Stimulated activated CD8-positive, alpha-beta memory T cell treated with anti-CD3 and anti-CD28 coated beads, Interleukin-7, amount 100 ng/mL, for 4 hours (primary cell): ENCODE measurements at places on chromosomes 4 and X.

GRCh38 chr4:86129546-86129945 is 230.3 kb downstream of the MAPK10 start:
- DNase-seq: no peak

- DNase-seq: no peak
Measured at GRCh38 chr4:146134761-146135445, 40.6 kb upstream of the LSM6 start.

GRCh38 chr4:29082684-29083083 is 1637.5 kb upstream of the PCDH7 start:
- DNase-seq: no peak

- DNase-seq: no peak
Measured at GRCh38 chrX:46262304-46262703, 282.9 kb downstream of the ZNF674 start.

DNA sequence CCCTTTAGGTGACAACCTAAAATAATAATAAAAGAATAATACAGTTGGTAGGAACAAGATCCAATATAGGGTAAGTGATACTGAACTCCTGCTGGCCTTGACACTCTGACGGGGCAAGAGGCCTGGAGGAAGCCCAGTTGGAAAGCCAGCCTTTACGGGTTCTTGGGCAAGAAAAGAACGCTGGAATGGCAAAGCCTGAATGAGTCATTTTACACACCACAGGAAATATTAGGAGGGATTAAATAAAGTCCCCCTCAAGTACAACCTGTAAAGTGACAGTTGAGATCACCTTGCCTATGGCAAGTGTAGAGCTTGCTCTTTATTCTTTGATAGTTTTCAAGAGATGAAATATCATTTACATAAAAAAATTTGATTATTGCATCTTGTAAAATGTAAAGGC is 244.5 kb upstream of the TLL1 start:
- DNase-seq: no peak

DNA sequence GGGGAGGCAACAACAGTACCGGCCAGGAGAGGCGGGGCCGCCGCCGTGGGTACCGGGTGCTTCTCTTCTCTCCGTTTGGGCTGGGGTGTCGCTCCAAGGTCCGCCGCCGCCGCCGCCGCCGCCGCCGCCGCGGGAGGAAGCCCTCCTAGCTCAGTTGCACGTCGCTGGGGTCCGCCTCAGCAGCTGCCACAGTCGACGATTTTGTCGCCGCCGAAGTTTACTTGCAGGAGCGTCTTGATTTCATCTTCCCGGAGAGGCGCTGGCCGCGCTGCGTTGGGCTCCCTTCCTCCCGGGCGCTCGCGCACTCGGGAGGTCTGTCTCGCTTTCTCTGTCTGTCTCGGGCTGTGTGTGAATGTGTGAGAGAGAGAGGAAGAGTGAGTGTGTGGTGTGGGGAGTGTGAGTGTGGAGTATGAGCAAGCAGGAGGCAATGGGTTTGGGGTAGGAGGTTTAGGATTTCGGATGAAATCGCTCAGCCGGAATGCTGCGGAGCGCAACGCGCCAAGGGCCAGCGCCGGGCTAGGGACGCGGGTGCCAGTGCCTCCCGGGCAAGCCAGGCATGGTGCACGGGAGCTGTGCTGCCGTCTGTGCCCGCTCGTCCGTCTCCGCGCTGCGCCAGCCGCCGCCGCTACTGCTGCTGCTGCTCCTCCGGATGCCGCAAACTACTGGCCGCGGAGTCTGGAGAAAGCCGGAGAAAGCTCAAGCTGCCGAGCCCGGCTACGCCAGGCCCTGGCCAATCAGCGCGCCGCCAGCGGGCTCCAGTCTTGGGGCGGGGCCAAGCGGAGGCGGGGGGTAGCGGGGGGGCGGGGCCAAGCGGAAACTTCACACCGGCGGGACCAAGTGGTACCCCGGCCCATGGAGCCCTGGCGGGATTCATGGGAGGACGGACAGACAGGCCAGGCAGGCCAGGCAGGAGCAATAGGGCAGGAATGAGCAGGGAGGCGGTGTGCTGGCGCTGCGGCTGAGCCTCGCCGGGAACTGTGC is at the start of gene PCDH19:
TSS of gene PCDH19 (minus strand) at position 664 of the 981 bp plus-strand sequence. CDS start 1,676 bp downstream, outside the sequence.
- DNase-seq: peak; percentile 5

DNA sequence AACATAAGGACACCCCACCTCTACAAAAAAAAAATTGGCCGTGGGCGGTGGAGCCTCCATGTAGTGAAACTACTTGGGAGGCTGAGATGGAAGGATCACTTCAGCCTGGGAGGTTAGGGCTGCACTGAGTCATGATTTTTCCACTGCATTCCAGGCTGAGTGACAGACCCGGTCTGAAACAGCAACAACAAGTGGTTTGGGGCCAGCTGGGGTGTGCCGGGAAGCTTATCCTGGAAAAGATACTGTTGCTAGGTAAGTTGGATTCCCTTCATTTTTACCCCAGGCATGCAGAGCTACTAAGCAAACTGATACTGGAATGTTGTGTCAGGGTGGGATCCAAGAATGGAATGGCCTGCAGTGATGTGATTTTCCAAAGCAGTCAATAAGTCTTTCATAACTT is 57.0 kb downstream of the XAGE2 start:
- no peak for DNase-seq

DNA sequence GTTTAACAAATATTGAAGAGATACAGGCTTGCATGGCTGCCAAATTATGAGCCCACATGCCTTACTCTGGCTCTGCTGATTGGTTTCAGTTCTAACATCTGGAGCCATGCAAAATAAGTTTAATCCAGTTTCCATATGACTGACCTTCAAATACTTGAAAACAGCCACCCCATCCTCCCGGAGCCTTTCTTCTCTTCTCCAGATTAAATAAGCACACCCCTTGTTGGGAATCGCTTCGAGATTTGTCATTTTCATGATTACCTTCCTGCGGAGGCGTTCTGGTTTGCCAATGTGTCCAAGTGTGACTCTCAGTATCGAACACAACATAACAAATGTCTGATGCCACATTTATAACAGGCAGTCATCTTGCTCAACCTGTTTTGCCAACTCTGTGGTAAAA is 101.6 kb upstream of the JADE1 start:
- DNase-seq: no peak

GRCh38 chr4:111937368-111937767 is 207.9 kb upstream of the FAM241A start:
- no peak for DNase-seq

DNA sequence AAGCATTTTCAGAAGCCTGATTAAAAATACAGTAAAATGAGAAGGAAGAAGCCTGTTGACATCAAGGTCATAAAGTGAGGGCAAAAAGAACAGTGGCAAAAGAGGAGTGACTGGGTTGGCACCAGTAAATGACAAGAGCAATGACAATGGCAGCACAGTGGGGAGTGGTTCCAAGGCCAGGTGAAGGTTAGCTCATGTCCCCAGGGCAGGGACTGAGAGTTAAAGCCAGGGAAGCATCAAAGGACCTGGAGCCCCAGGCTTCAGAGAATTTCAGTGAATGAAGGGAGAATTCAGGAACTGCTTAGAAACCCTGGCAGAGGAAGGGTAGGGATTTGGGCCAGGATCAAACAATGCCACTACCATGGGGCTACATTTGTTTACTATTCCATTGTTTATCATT is 8.8 kb upstream of the PIGA start:
- DNase-seq: no peak

DNA sequence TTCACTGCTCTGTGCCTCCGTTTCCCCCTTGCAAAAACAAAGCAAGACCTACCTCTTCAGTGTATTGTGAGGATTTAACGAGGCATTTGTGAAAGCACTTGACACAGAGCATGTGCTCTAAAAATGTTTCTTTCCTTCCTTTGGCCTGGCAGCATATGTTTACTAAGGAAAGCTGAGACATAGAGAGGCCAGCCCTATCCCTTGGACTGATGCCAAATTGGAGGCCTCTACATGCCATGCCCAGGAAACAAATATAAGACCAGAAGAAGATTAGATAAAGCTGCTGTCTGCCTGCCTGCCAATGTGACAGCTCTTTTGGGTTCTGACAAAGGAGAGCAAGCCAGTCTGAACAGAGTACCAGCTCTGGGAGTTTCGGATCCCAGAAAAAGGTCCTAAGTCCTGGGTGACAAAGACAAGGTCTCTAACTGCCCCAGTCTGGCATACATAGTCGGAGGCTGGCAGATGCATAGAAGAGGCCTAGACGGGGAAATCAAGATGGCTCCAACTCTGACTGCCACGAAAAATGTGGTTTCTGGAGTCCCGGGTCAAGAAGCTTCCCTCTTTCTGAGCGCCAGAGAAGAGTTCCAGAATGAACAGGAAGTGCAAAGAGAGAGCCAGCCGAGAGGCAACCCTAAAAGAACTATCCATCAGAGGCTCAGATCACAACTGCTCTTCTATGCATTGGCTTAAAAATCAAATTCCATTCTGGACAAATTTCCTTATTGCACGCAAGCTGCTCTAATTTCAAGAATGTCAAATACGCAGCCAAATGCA is 25.8 kb downstream of the OTUD6A start:
- DNase-seq: no peak

- no peak for DNase-seq
Measured at GRCh38 chr4:129862461-129862860, 766.5 kb downstream of the C4orf33 start.

DNA sequence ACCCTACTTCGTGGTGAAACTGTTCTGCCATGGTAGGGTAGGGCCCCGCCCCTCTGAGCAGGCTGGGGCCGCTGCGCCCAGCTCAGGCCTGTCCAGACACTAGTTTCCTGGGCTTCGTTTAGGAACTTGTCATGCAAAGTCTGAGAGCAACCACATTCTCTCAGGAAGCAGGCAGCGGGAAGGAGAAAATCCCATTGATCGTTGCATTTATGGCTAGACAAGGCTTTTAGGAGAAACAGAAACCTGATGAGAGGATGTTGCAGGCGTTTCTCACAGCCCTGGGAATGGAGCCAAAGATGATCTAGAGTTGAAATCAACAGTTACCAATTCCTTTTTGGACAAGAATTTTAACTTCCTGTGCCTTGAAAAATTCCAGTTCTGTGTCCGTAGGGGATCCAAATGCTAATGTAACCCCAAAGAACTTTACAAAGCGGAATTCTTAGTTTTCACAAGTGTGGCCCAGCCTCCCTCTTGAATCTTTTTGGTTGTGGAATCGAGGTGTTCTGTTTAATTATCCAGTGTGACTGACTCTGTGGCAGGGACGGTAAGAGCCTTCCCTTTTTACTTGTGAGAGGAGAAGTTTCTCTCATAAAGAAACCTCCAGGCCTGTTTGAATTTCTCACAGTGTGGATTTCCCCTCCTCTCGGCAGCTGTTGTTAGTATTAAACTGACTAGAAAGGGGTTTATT is 4.5 kb upstream of the CXCL9 start:
- no peak for DNase-seq

- DNase-seq: no peak
Measured at GRCh38 chr4:87006426-87006675, 71.5 kb downstream of the AFF1 start.

GRCh38 chr4:95049551-95050233 is 291.9 kb downstream of the BMPR1B start:
- no peak for DNase-seq

DNA sequence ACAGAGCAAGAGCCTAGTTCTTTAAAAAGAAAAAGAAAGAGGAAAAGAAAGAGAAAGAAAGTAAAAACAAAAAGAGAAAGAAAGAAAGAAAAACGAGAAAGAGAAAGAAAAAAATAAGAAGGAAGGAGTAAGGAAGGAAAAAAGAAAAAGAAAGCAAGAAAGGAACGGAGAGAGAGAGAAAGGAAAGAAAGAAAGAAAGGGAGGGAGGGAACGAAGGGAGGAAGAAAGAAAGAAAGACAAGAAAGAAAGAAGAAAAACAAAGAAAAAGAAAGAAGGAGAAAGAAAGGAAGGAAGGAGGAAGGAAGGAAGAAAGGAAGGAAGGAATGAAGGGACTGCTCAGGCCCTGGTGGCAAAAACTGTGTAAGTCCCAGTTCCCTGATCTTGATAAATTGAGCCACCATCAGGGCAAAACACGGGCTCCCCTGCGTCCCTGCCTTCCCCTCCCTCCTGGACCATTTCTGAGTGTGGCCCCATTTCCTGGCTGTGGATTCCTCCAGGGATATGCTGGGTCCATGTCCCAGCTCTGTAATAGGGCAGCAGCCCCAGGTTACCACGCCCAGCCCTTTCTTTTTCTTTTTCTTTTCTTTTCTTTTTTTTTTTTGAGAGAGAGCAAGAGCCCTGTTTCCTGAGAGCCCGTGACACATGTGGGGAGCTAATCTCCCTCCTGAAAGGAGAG is 44.8 kb downstream of the SHOX start:
- no peak for DNase-seq

DNA sequence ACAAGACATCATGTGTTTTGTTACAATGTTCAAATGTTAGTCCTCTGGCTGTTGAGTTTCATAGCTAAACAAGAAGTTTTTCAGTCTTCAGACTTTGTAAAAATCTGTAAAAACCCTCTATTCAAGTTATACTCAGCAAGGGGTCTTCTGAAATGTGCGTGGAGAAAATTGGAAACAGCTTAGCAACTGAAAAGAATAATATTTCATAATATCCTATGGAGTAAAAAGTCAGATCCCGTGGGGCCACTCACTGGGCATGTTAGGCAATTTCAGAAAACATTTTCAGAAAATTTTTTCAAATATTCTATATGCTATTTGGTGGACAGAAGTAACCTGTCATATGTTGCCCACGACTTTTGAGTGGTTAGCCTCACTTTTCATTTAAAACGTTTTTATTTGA is 118.3 kb downstream of the CORIN start:
- no peak for DNase-seq

GRCh38 chrX:19646282-19646681 is 131.0 kb upstream of the MAP3K15 start:
- no peak for DNase-seq

- DNase-seq: no peak
Measured at GRCh38 chr4:120544838-120545237, 377.7 kb downstream of the PRDM5 start.

DNA sequence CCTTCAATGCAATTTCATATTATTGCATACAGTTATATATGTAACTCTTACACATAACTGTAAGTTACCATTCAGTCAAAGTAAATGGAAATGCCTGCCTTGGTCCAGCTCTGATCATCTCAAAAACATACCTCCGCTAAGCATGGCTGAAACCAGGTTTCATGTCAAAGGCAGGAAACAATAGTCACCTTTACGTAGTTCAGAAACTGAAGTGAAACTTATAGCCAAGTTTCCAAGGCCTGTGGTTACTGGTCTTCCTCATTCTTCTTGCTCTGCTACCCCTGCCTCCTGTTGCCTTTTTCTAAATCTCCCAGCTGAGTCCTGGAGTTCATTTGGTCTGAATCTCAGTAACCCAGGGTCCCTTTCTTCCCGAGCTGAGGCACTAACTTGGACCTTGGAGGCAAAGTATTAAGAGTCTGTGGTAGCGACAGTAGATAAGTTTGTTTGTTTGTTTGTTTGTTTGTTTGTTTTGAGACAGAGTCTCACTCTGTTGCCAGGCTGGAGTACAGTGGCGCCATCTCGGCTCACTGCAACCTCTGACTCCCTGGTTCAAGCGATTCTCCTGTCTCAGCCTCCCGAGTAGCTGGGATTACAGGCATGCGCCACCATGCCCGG is 30.8 kb downstream of the DAPP1 start:
- no peak for DNase-seq

DNA sequence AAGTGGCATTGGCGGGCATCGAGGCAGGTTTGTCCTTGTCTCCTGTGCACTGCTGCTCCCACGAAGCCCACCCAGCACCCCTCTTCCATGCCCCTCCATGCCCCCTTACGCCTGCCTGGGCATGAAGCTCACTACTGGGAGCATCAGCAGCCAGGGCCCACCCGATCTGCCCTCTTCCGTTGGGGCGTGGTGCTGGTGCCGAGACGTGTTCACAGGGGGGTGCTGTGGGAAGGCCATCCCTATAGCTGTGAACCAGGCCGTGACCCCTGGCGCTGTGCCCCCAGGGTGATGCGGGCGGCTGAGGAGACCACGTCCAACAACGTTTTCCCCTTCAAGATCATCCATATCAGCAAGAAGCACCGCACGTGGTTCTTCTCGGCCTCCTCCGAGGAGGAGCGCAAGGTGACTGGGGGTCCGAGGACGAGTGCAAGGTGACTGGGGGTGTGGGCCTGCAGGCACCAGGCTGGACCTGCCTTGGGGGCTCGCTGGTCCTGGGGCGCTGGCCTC is 19.3 kb upstream of the ADD1 start:
- DNase-seq: no peak
